ENCODE measurements at places on chromosomes 4 and X. TPM values are rescaled to one million over a fixed set of nuclear protein-coding genes. Genes with fewer than 3 reads are reported as not detected.

VEGFD gene
- total RNA-seq: not detected

CENPI gene
- total RNA-seq: 19.4 TPM

GRCh38 chrX:110853610-110854009, 58.0 kb upstream of the CHRDL1 start:
- H3K4me3 ChIP-seq: no peak overlapping the region
- no peaks in the 10 kb centered on the region for H3K36me3 ChIP-seq
- peak; percentile 1 for DNase-seq
- no peaks in the 10 kb centered on the region for H3K4me1 ChIP-seq
- H3K27ac ChIP-seq: no peak overlapping the region
- peaks cover 4% of the 10 kb centered on the region for H3K27me3 ChIP-seq

DNA sequence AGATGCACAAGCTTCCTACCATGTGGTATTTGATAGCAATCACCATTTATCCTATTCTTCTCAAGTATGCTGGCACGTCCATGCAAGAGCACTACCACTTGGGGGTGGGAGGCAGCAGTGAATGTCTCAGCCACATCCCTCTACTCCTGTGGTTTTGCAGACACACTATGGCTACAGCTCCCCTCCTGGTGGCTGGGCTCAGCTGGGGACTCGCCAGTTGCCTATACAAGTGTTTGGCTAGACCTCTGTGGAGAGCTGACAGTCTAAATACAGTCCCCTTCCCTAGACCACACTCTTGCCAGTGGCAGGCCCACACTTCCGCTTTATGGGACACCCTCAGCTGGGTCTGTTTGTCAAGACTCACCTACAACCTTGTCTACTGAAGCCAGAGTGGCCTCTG, 53.2 kb downstream of the ADGRA3 start:
- H3K27me3 ChIP-seq: no peaks in the 10 kb centered on the region
- H3K4me1 ChIP-seq: peaks cover 6% of the 10 kb centered on the region
- no peak overlapping the region for H3K27ac ChIP-seq
- no peak overlapping the region for H3K4me3 ChIP-seq

BEX1 gene
- total RNA-seq: 0.56 TPM

DNA sequence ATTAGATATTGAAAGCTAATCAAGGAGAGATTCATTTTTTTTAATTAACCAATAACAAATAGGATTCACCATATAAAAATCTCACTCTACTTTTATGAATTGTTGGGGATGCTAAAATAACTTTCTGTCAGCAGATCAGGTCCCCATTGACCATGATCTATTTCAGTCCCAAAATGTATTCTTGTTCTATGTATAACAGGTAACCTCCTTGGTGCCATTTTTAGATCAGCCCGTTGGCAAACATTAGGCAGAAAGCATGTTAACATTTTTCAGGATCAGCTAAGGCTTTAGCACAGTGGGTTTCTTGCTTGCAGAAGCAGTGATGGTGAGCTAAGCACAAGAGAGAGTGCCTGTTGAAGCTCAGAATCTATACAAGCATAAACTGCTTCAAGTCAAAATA, 40.8 kb upstream of the COX7B2 start:
- no peak for DNase-seq
- no peaks in the 10 kb centered on the region for H3K4me1 ChIP-seq
- H3K27me3 ChIP-seq: peaks cover 4% of the 10 kb centered on the region
- no peak overlapping the region for H3K4me3 ChIP-seq
- H3K27ac ChIP-seq: no peak overlapping the region
- H3K36me3 ChIP-seq: no peaks in the 10 kb centered on the region

- peaks cover 59% of the 10 kb centered on the region for H3K36me3 ChIP-seq
- peak; percentile 85 for DNase-seq
- no peaks in the 10 kb centered on the region for H3K27me3 ChIP-seq
- H3K4me1 ChIP-seq: peaks cover 88% of the 10 kb centered on the region
- H3K27ac ChIP-seq: peak overlapping the region; percentile 96
Observed at GRCh38 chr4:153522802-153523094, 56.6 kb downstream of the TMEM131L start.

SHROOM3 gene
- total RNA-seq: not detected

- H3K27ac ChIP-seq: no peak overlapping the region
- H3K27me3 ChIP-seq: no peaks in the 10 kb centered on the region
- DNase-seq: no peak
Observed at GRCh38 chrX:84064164-84064563, 123.8 kb downstream of the RPS6KA6 start.

DNA sequence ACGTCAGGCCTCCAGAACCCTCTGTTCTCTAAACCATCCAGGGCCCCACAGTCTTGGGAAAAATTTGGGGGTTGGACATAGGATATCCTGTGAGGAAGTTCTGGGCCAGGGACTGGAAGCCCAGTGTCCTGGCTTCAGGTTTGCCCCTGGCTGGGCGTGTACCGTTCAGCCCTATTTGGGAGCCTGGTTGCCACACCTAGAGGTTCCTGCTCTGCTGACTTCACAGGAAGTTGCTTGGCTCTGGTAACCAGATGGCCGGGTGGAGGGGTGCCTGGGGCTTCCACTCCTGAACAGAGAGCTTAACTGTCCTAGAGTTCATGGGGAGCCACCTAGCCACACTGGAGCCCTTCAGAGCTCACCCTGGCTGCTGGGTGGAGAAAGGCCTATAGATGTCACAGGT, 1.1 kb downstream of the TAFAZZIN start:
- peak overlapping the region; percentile 91 for H3K4me3 ChIP-seq
- H3K36me3 ChIP-seq: peaks cover 8% of the 10 kb centered on the region
- peaks cover 10% of the 10 kb centered on the region for H3K4me1 ChIP-seq
- H3K27ac ChIP-seq: peak overlapping the region; percentile 81
- peak; percentile 49 for DNase-seq

DNA sequence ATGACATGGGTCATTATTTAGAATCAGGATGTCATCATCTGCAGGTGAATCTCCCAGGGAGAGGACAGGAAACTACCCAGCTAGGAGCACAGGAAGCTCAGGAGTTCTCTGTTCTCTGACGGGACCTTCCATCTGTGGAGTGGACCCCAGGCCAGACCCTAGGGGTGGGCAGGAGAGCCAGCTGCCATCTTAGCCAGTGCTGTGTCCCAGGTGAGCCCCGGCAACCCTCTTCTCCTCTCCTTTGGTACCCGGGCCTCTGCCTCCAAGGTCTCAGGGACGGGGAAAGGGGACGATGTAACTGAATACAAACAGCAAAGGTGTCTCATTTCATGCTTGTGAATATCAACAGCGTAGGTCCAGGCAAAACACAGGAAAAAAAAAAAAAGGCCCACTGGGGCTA, 48.5 kb downstream of the C4orf50 start:
- H3K27me3 ChIP-seq: peaks cover 3% of the 10 kb centered on the region
- no peak overlapping the region for H3K27ac ChIP-seq
- H3K4me3 ChIP-seq: no peak overlapping the region

DNA sequence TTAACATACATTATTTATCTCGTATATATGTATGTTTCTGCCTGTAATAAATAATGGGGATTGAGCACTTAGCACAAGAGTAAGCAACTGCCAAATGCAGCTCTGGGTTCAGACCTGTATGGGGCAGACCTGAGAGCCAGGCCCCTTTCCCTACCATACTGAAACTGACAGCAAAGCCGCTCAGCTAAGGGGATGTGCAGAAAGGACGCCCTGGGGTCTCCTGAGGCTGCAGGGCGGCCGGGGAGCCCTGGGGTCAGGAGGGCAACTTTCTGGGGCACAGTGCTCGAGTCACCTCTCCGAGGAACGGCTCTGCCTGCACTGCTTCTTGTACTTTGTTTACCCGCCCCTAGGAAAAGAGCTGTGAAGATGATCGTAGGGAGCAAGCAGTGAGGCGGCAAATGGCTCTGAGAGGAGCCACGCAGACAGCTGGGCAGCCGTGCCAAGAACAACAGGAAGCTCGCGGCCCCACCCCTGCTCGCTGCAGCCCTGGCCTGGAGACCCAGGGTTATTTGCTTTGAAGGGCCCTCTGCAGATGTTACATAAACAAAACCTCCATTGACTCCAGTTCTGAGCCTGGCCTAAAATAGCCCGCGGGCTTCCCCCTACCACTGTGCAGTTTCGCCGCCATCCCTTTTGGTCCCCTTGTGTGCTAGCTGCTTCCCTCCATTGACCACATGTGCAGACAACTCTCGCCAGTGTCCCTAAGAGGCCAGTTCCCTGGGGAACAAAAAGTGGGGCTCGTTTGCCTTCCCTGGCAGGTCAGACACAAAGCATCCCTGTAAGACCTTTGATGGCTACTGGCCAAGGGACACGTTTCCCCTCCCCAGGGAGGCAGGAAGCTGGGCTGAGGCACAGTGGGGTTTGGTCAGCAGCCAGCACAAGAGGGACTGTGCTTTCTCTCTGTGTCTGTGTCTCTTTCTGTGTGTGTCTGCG, 111.3 kb upstream of the LNX1 start:
- H3K4me1 ChIP-seq: peaks cover 11% of the 10 kb centered on the region
- peak overlapping the region; percentile 21 for H3K4me3 ChIP-seq
- peak; percentile 20 for DNase-seq
- no peaks in the 10 kb centered on the region for H3K36me3 ChIP-seq

GRCh38 chrX:23752740-23753415, 9.8 kb upstream of the ACOT9 start:
- H3K4me1 ChIP-seq: peaks cover 3% of the 10 kb centered on the region
- H3K4me3 ChIP-seq: no peak overlapping the region
- H3K27me3 ChIP-seq: no peaks in the 10 kb centered on the region
- no peak for DNase-seq

PDCL2 gene
- not detected for total RNA-seq

DNA sequence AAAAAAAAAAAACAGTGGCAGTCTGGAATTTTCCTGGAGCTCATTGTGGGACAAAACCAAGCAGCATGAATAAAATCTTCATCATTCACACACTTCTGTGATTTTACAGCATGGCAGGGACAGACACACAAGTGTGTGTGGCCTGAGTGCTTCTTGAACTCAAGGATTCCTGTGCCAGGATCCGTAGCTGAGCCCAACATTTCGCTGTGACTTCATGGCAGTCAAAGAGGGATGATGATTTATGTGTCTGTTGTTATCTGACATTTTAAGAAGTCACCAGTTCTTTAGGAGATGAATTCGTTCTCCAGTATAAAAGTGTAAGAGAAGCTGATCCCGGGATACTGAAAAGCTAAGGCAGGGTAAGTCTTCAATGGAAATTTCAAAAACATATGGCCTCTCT, 57.0 kb downstream of the ING2 start:
- H3K27me3 ChIP-seq: peaks cover 6% of the 10 kb centered on the region
- H3K36me3 ChIP-seq: no peaks in the 10 kb centered on the region

FRMPD3 gene
- total RNA-seq: not detected

- no peaks in the 10 kb centered on the region for H3K36me3 ChIP-seq
- H3K27me3 ChIP-seq: peaks cover 7% of the 10 kb centered on the region
- no peak overlapping the region for H3K27ac ChIP-seq
- no peak overlapping the region for H3K4me3 ChIP-seq
- no peak for DNase-seq
- no peaks in the 10 kb centered on the region for H3K4me1 ChIP-seq
Observed at GRCh38 chr4:88573276-88573980, 18.9 kb upstream of the HERC3 start.

GRCh38 chrX:9414416-9414815, 50.4 kb upstream of the TBL1X start:
- DNase-seq: no peak
- no peak overlapping the region for H3K4me3 ChIP-seq
- no peaks in the 10 kb centered on the region for H3K4me1 ChIP-seq
- no peaks in the 10 kb centered on the region for H3K27me3 ChIP-seq

DNA sequence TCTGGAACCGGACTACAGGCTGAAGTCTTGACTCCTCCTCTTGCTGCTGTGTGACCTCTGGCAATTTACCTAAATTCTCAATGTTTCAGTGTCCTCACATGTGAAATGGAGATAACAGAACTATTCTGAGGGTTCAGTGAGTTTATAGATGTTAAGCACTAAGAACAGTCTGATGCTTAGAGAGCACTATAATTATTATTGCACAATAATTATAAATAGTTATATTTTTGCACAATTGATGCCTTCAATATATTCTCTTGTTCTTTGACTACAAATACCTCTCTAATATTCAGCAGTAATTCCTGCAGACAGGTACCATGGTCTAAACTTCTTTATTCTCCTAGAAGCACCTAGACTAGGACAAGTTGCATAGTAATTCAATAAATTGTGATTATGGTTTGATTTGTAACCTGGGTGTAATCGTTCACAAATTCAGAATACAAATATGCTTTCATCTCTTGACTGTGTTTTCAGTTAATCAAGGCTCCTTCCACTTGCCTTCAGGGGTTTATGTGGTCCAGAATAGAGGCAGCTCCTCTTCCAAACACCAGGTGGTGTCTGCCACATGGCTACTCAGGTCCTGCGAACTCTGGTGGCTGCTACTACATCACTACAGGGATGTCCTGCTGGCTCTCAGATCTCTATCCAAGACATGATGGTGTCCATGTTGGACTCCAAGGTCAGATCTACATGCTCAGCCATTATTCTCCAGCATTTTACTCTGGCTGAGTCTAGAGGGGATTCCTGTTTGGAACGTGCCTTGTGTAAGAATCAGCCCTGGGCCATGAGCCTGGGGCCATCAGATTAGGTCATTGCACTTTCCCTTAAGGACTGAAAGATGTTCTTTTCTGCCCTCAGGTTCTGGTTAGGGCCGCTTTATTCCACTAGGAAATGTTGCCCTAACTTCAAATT, 103.4 kb downstream of the QRFPR start:
- H3K27ac ChIP-seq: no peak overlapping the region
- DNase-seq: no peak
- H3K4me3 ChIP-seq: no peak overlapping the region
- H3K4me1 ChIP-seq: peaks cover 12% of the 10 kb centered on the region

GRCh38 chr4:126742048-126742447, 890.7 kb upstream of the INTU start:
- no peak overlapping the region for H3K4me3 ChIP-seq
- H3K27me3 ChIP-seq: no peaks in the 10 kb centered on the region
- no peaks in the 10 kb centered on the region for H3K4me1 ChIP-seq
- no peak for DNase-seq
- H3K27ac ChIP-seq: no peak overlapping the region
- no peaks in the 10 kb centered on the region for H3K36me3 ChIP-seq

DNA sequence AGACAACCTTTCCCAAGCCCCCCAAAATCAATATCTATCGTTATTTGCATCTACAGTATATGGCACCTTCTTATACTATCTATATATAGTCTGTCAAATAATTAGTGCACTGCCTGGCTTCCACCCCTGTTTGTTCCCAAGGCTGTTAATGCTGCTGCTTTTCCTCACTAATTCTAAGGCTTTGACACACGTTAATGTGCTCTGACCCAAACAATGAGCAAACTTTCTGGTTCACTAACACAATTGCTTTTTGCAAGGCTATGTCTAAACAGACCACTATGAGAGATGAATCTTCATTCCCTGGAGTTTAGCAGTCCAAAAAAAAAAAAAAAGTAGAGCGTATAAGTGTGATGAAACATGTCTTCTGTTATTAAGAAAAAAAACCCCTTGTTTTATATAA, 360.9 kb upstream of the AGA start:
- H3K36me3 ChIP-seq: no peaks in the 10 kb centered on the region
- no peaks in the 10 kb centered on the region for H3K27me3 ChIP-seq
- DNase-seq: no peak
- no peak overlapping the region for H3K27ac ChIP-seq
- no peak overlapping the region for H3K4me3 ChIP-seq
